ENCODE measurements at places on chromosomes 16 and 17. TPM values are rescaled to one million over a fixed set of nuclear protein-coding genes. Genes with fewer than 3 reads are reported as not detected.

Gene ADCY9
- total RNA-seq = 22.2 TPM

Gene ANKRD40CL
- not detected for total RNA-seq

Gene CDYL2
- total RNA-seq = 10.3 TPM

Gene HES7
- total RNA-seq = not detected

Gene TIMP2
- total RNA-seq = 80.0 TPM

Gene GNG13
- not detected for total RNA-seq

Gene HNF1B
- total RNA-seq = not detected

Gene MYO18A
- total RNA-seq = 90.3 TPM

Gene CSH2
- not detected for total RNA-seq

Gene KCNH4
- total RNA-seq = not detected

Gene NT5C3B
- 76.4 TPM for total RNA-seq

Gene PYY
- total RNA-seq = not detected

Gene TLCD3B
- 0.22 TPM for total RNA-seq

Gene KRTAP16-1
- total RNA-seq = not detected

Gene TMEM238L
- not detected for total RNA-seq

Gene MFAP4
- total RNA-seq = 4.8 TPM

Gene PRSS8
- not detected for total RNA-seq

Gene VTN
- 0.11 TPM for total RNA-seq

Gene FNDC8
- not detected for total RNA-seq

Gene SPATA22
- total RNA-seq = not detected

Gene ANKRD13B
- 5.0 TPM for total RNA-seq

Gene COA3
- 72.0 TPM for total RNA-seq

Gene G6PC1
- not detected for total RNA-seq

Gene NPIPB2
- 6.2 TPM for total RNA-seq

Gene SLFN14
- not detected for total RNA-seq

Gene KRT24
- total RNA-seq = not detected

Gene AMZ2
- total RNA-seq = 70.5 TPM

Gene ZNF785
- 7.5 TPM for total RNA-seq

Gene TMEM88
- 0.22 TPM for total RNA-seq

Gene ITGAL
- not detected for total RNA-seq

Gene GJC1
- 56.0 TPM for total RNA-seq

Gene DLG4
- 15.9 TPM for total RNA-seq

Gene TAT
- not detected for total RNA-seq

Gene DUS1L
- total RNA-seq = 85.4 TPM

Gene CRYM
- total RNA-seq = 4.4 TPM

Gene KRTAP17-1
- total RNA-seq = 0.12 TPM

Gene TBC1D3K
- not detected for total RNA-seq

Gene CHMP1A
- total RNA-seq = 76.9 TPM

Gene RAMP2
- total RNA-seq = 0.37 TPM

Gene TMEM235
- total RNA-seq = not detected

Gene KRT15
- 15.3 TPM for total RNA-seq

Gene KRTAP4-1
- total RNA-seq = 0.11 TPM

Gene C17orf67
- total RNA-seq = 0.87 TPM

Gene SLC13A2
- not detected for total RNA-seq
